ENCODE measurements at places on chromosomes 7 and 10.

DNA sequence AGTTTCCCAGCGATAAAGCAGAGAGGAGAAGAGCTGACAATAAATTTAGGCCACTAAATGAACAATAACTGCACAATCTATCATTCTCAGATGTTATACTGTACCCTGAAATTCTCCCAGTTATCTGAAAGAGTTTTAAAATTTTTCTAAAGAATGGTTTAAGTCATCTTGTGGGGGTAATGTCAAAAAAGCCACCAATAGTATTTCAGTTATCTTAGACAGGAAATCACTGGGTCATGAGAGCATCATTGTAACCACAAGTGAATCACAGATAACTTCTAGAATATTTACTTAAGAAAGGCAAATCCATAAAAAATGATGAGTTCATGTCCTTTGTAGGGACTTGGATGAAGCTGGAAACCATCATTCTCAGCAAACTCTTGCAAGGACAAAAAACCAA, 147.1 kb downstream of the DNAJB9 start:
- DNase-seq, result no peak

DNA sequence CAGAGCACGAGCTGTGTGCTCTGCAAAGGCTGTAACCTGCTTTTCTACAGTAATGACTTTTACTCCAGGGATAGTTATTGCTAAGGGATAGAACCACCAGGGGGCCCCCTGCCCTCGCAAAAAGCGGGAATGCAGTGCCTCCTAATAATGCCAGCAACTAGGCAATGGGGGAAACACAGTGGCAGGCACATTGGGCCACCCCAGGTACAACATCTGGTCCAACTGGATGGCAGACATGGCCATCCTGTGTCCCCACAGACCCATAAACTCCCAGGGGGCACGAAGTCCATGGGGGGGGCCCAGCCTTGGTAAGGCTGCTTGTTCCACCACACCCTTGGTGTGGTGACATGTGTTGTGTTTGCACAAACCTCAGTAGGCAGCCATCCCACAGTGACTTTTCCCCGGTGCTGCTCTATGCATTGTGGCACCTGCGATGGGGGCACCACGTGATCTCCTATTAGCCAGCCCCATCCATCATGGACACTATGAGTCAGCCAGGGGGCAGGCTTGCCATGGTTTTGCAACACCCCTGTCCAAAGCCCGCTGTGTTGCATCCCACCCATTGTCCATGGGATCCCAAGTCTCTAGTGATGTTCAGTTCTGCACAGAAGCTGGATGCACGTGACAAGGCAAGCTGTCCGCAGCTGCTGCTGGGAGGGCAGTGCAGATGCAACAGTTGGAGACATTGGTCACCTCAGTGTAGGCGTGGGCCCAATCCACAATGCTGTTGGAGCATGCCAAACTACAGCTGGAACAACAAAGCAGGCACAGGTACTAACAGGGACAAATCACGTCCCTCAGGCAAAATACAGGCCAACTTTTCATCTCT, 84.0 kb downstream of the ANLN start:
- DNase-seq, result no peak

DNA sequence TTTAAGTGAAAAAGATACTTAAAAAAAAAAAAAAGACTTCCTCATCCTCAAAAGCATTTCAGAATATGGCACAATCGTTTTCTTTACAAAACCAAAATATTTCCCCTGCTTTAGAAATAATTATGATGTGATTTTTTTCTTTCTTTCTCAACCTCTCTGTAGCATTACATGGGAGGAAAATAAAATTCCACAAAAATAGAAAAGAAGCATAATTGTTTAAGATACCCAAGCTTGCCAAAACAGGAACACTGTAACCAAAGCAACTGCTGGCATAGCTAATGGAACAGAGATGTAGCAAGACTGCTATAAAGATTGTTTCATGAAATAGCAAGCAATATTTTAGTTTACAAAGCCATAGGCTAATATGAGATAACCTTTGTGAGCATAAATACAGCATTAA, 75.6 kb upstream of the GPR22 start:
- DNase-seq, result no peak

GRCh38 chr10:100838986-100839385, 73.8 kb upstream of the SLF2 start:
- DNase-seq, result no peak

- no peak for DNase-seq
These were observed 5.9 kb downstream of the VPS41 start for GRCh38 chr7:38903057-38903456.

DNA sequence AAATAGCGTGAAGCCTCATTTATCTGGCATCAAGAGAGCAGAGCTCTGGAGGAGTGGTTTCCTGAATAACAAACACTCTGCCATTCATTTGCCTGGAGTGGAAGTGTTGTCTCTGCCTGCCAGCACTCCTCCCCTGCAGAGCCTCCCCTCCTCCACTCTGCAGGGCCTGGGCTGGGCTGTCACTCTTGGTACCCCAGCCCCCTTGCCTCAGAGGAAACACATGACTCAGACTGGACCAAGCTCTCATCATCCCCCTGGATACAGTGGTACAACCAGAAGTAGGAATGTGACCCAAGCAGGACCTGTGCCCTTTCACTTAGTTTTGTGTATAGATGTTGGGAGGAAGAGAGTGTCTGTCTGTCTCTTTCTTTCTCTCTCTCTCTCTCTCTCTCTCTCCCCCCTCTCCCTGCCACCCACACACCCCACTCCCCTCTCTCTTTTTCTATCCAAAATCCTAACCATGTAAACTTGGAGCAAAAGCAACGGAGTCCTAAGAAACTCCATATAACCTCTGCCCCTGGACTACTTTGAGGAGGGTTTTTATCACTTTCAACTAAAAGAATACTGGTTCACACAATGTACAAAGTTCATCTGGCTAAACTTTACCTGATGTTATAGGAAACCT, 43.9 kb downstream of the DOCK4 start:
- no peak for DNase-seq

GRCh38 chr10:79084012-79084971, 15.5 kb downstream of the ZMIZ1 start:
- DNase-seq, result no peak

- DNase-seq, result peak; percentile 18
These were observed 821 bp downstream of the SLC35B4 start for GRCh38 chr7:134315679-134316538.
